Adrenal gland (tissue), 19 donors: ENCODE measurements at places on chromosomes 16 and 17. TPM values are rescaled to one million over a fixed set of nuclear protein-coding genes. Genes with fewer than 3 reads are reported as not detected.

CCL17 gene
- not detected for polyA plus RNA-seq

KAT2A gene
- 671 TPM for polyA plus RNA-seq

CHST4 gene
- polyA plus RNA-seq = 0.47 TPM

MARCHF10 gene
- polyA plus RNA-seq = 0.31 TPM

ELMO3 gene
- polyA plus RNA-seq = 0.18 TPM

MT1E gene
- polyA plus RNA-seq = 452 TPM

SRL gene
- polyA plus RNA-seq = 0.24 TPM

UMOD gene
- polyA plus RNA-seq = not detected

NACA2 gene
- polyA plus RNA-seq = not detected

SP6 gene
- 0.91 TPM for polyA plus RNA-seq

GLG1 gene
- 64.8 TPM for polyA plus RNA-seq

KRT33B gene
- not detected for polyA plus RNA-seq

CDYL2 gene
- 3.3 TPM for polyA plus RNA-seq

FAM20A gene
- 15.2 TPM for polyA plus RNA-seq

SLC5A10 gene
- 0.20 TPM for polyA plus RNA-seq

CDC6 gene
- polyA plus RNA-seq = 1.0 TPM

TLE7 gene
- not detected for polyA plus RNA-seq

C16orf96 gene
- polyA plus RNA-seq = 0.07 TPM

OR3A3 gene
- not detected for polyA plus RNA-seq

ASIC2 gene
- 0.42 TPM for polyA plus RNA-seq

ZP2 gene
- not detected for polyA plus RNA-seq

PSMD3 gene
- polyA plus RNA-seq = 54.5 TPM

C17orf113 gene
- polyA plus RNA-seq = 0.20 TPM

C1QTNF8 gene
- polyA plus RNA-seq = 0.64 TPM

CPNE2 gene
- polyA plus RNA-seq = 36.7 TPM

HASPIN gene
- 0.08 TPM for polyA plus RNA-seq

CNTNAP1 gene
- polyA plus RNA-seq = 12.5 TPM

SLFN11 gene
- polyA plus RNA-seq = 10.1 TPM

HIGD1B gene
- 7.1 TPM for polyA plus RNA-seq

MEIOB gene
- not detected for polyA plus RNA-seq
